Bladder microvascular endothelial cell (primary cell): ENCODE measurements at places on chromosomes 5 and 9. TPM values are rescaled to one million over a fixed set of nuclear protein-coding genes. Genes with fewer than 3 reads are reported as not detected.

Gene IFNK
- not detected in 2 replicates for total RNA-seq

Gene KCNN2
- 2.4 and 6.3 TPM in 2 replicates for total RNA-seq

Gene POU4F3
- under 0.01 and 0.06 TPM in 2 replicates for total RNA-seq

Gene FAM151B
- 1.9 and 4.2 TPM in 2 replicates for total RNA-seq

Gene STK32A
- total RNA-seq: 0.31 TPM in 1 of 2 replicates, not detected in the other

Gene IFNE
- total RNA-seq: 0.16 and 0.63 TPM in 2 replicates

Gene PCSK5
- total RNA-seq: 1.8 and 2.5 TPM in 2 replicates

Gene PRRT1B
- not detected in 2 replicates for total RNA-seq

Gene DPM2
- 6.2 and 14.2 TPM in 2 replicates for total RNA-seq

Gene NR5A1
- not detected in 2 replicates for total RNA-seq

Gene PLAC8L1
- not detected in 2 replicates for total RNA-seq

Gene DNAJC18
- 4.4 and 8.9 TPM in 2 replicates for total RNA-seq
